Stomach (tissue), 19 donors: ENCODE measurements at places on chromosomes 11 and 22.

- DNase-seq, result no peak
Measured at GRCh38 chr11:122101625-122102291, 14.3 kb downstream of the BLID start.

DNA sequence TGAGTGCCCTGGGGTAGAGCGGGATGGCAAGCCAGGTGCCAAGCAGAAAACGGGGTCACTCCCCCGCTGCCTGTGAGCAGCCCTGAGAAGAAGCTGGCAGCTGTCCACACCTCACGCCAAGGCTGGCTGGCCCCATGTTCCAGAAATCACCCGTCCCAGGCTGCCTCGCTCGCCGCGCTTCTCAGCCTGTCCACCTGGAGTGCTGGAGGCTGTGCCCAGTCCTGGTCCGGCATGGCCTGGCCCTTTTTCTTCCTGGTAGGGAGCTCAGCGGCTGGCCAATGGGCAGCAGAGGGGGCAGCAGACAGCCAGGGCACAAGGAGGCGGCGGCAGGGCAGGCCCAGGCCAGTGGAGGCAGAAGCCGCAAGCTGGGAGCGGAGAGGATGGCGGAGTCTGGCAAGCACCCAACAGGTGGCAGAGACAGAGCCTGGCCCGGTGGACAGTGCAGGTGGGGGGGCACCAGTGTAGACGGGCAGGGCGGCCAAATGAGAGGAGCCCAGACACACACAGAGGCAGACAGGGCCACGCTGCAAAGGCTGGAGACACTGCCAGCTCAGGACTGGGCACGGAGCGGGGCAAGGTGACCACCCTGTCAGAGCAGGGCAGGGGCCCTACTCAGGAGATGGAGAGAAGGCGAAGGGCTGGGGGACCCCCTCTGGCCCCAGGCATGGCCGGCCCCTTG lies 37.2 kb upstream of the TH start:
- DNase-seq, result peak; percentile 64

DNA sequence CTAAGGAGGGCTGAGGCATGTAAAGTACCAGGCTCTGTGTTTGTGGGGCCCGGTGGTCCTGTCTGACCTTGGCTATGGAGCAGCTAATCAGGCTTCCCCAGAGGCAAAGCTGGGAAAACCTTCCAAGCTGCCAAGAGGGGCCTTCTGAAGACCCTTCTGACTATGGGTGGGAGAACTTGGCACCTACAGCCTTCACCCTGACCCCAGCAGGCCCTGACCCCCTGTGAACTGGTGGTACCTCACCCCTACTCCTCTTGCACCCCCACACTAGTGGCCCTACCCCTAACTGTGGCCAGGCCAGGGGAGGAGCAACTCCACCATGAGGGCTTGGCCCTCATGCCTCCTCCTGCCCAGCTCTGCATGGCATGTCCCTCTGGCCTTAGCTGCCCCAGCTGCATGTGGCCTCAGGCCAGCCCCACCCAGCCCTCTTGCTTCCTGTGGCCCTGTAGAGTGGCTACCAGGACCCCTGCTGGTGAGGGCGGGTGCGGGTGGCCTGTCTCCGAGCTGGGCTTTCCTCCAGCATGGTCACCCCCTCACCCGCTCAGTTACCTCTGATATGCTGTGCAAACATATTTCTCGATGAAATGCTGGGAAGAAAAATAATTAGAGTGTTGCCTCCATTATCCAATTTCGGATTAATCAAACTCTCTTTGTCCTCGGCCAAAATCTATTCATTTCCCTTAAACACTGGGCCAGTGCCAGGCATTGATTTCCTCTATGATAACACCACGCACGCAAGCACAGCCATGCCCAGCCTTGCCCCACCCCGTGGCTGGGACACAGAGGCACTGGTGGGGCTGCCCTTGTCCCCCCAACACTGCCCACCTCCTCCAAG lies 7.5 kb downstream of the GNAZ start:
- DNase-seq, result peak; percentile 28

DNA sequence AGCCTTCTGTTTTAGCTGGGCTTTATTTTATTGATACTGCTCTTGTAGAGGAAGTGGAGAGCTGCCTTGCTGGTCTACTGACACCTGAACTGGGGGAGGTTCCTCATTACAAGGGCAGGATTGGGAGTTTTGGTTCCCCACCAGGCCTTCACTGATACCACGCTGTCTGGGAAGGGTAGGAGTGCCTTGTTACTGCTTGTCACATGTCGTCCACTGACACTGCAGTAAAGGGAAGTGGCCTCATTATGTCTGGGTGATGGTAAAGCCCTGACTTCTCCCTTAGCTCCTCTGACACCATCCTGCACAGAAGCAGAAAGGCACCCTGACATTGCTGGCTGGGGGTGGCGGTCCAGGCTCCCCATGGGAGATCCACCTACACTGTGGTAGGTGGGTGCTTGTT lies 38.7 kb upstream of the ELF5 start:
- peak; percentile 28 for DNase-seq

- no peak for DNase-seq
Measured at GRCh38 chr22:36768616-36769015, 7.3 kb downstream of the IFT27 start.
